ENCODE measurements at places on chromosomes 11 and 22. TPM values are rescaled to one million over a fixed set of nuclear protein-coding genes. Genes with fewer than 3 reads are reported as not detected.

PARVA gene
- total RNA-seq = 80.9 TPM

MUC5AC gene
- total RNA-seq = not detected

WNT11 gene
- 0.37 TPM for total RNA-seq

RNASEH2C gene
- 52.9 TPM for total RNA-seq

FADS2 gene
- total RNA-seq = 342 TPM

CNIH2 gene
- total RNA-seq = 0.37 TPM

DRAP1 gene
- total RNA-seq = 124 TPM

CAPN5 gene
- total RNA-seq = 27.5 TPM

TBRG1 gene
- total RNA-seq = 29.4 TPM

OR52H1 gene
- total RNA-seq = 0.30 TPM

SERPING1 gene
- total RNA-seq = 4.5 TPM

DDIAS gene
- total RNA-seq = 4.7 TPM

PRR5L gene
- 23.2 TPM for total RNA-seq

DYNC2H1 gene
- total RNA-seq = 55.8 TPM

KCNJ5 gene
- total RNA-seq = not detected

CACNA1I gene
- 0.05 TPM for total RNA-seq

BSCL2 gene
- total RNA-seq = 41.1 TPM

APOL4 gene
- not detected for total RNA-seq

PAMR1 gene
- total RNA-seq = 46.2 TPM

FDXACB1 gene
- 2.6 TPM for total RNA-seq

ACRV1 gene
- not detected for total RNA-seq

ADM2 gene
- 6.5 TPM for total RNA-seq

CDON gene
- 7.1 TPM for total RNA-seq

APOL5 gene
- total RNA-seq = not detected

MOB2 gene
- 15.5 TPM for total RNA-seq

OR4D5 gene
- total RNA-seq = not detected

GTSE1 gene
- total RNA-seq = 0.59 TPM

BCO2 gene
- total RNA-seq = 12.2 TPM

NXPE4 gene
- total RNA-seq = not detected

MMP7 gene
- not detected for total RNA-seq

LDHAL6A gene
- total RNA-seq = not detected
